ENCODE measurements at places on chromosomes 1 and 21.
A peak's percentile ranks its signal among the peaks of the same experiment; 100 is the strongest.

GRCh38 chr1:209884665-209885117 is 53.3 kb upstream of the SYT14 start:
- peak; percentile 94 for DNase-seq

- DNase-seq, result no peak
These were observed 65.9 kb downstream of the CLIC6 start for GRCh38 chr21:34734696-34735095.

DNA sequence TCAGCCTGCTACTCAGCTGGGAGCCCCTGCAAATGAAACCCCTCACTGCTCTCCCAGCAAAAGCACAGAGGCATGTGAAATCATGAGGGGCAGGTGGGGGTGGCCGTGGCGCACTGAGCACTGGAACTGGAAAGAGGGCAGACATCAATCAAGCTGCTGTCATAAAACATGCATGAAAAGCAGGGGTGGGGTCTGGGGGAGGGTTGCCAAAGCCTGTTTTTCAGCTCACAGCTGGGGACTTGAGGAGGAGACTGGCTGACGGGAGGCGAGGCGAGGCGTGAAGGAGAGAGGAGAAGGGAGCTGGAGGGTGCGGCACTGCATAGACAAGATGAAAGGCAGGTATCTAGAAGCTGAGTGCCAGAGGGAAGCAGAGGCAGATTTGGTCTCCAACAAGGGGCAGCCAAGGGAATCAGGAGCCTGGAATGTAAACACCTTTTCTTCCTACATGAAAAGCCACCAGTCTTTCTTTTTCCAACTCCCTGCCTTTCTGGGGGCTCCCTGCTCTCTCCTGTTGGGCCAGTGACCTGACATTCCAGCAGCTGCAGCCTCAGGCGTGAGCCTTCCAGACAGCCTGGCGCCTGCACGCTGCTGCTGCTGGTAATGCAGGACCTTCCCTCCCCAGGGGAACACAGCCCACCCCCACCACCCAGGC is 87.0 kb downstream of the NMNAT2 start:
- no peak for DNase-seq

DNA sequence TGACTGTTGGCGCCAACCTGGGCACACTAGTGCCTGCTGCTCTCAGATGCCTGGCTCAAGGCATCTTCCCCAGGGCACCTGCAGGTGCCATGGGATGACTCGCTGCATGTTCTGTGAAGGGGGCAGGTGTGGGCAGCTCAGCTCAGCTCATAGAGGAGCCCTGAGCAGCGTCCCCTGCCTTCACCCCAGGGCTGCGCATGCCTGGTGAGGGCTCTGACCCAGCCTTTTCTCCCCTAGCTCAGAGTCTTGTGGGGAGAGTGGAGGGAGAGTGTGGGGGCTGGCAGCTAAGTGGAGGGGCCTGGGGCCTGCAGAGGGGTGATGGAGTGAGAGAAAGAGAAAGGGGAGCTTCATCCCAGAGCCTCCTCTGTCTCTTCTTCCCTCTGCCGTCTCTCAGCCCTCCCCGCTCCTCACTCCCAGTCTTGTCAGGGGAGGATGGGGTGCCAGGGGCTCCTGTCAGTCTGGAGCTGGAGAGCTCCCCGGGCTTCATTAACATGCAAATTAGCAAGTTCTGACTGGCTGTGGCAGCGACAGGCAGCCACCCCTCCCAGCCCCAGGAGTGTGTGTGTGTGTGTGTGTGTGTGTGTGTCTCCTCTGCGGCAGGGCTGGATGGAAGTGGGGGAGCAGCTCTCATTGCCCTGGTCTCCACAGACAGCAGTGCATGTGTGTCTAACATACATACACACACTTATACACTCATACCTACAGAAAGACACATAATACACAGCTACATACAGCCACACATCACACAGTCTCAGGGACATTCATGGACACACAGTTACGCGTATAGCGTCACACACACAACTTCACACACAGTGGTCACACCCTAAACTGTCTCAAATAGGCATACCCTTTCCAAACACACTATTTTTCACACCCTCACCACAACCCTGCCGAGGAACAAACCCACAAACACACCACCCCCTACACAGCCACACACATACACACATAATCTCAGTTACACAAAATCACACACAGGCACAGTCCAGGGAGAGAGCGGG is 34.0 kb downstream of the FOXO6 start:
- DNase-seq, result no peak

All from suppressor macrophage (primary cell).